ELF-1 (cell line): ENCODE measurements at places on chromosomes 7 and 10.

GRCh38 chr10:45581216-45581549, 91.4 kb downstream of the ZFAND4 start:
- no peak for DNase-seq

- no peak for DNase-seq
Measured at GRCh38 chr10:68428396-68429104, 21.5 kb upstream of the RUFY2 start.

GRCh38 chr10:73813333-73813732, 1.9 kb upstream of the NDST2 start:
- DNase-seq = no peak

DNA sequence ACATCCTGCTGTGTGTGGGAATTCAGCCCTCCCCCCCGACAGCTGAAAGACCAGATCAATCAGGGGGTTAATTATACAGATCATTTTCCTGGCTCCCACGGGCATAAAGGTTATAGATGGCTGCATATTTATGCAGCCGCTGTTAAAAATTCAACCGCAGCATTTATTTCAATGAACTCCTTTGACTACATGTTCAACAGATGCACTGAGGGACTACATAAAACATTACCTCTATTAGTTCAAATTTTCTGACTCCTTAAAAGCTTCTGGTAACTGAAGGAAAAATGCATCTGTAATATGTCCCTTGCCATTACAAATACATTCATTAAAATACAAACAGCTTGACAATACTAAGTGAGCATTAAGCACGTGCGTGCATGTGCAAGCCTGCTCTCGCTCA, 49.7 kb upstream of the YAE1 start:
- DNase-seq = no peak

GRCh38 chr10:78905015-78905956, 163.5 kb upstream of the ZMIZ1 start:
- peak; percentile 0 for DNase-seq

GRCh38 chr10:87551326-87551725, 46.6 kb downstream of the MINPP1 start:
- DNase-seq = no peak

DNA sequence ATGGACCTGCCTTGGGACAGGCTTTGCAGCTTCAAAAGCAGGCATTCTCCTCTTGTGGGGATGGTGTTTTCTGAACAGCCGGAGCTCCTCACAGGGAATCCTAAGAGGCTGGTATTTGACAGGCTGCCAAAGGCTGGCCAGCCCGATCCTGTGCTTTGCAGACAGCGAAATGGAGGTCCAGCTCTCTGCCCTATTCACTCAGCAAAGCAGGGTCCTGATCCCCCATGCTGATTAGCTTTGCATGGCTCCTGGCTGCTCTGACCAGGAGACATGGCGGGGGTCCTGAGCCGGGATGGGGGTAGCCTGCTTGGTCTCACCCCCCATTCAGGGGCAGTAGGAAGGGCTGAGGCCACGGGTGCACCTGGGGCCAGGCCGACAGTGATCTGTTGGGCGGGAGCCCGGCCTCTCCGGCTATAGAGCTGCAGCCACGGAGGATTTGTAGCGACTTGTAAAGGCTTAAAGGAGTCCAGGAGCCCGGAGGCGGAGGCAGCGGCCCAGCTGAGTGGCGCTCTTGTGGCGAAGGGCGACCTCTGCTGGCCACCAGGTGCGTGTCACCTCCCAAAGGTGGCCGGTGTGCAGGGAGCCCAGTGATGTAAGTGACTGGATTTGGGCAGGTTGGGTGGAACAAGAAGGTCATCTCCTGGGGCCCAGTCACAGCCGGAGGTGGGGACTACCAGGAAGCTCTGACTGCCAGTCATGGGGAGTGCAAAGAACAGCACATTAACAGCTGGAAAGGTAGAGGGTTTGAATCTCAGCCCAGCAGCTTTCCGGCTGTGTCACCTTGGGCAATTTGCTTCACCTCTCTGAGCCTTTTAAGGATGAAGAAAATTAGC, 126.5 kb downstream of the ZMIZ1 start:
- peak; percentile 97 for DNase-seq

DNA sequence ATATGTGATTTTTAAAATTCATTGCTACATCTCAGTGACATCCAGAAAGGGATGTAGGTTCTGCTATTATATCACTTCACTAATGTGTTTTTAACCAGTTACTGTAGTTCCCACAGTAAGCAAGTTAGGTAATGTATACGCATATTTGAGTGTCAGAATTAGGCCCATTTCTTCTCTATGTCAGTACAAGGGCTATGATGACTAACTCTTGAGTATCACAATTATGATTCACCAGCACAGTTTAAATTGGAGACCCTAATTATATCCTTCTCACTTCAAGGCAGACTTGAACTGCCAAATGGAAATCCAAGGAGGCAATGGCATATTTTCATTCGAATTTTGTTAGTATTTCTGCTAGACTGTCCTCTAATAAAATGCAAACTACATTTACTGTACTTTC, 23.6 kb downstream of the BZW2 start:
- DNase-seq = no peak

GRCh38 chr10:89653410-89653869, 8.4 kb upstream of the PANK1 start:
- DNase-seq = no peak

GRCh38 chr7:75599244-75599781, 107.2 kb downstream of the SPDYE5 start:
- peak; percentile 72 for DNase-seq

- DNase-seq = no peak
Measured at GRCh38 chr7:141974831-141975230, 1.3 kb upstream of the TAS2R38 start.

- DNase-seq = peak; percentile 72
Measured at GRCh38 chr7:37694208-37695094, 10.9 kb downstream of the GPR141 start.

GRCh38 chr10:96577069-96577468, 9.7 kb downstream of the TM9SF3 start:
- DNase-seq = no peak

DNA sequence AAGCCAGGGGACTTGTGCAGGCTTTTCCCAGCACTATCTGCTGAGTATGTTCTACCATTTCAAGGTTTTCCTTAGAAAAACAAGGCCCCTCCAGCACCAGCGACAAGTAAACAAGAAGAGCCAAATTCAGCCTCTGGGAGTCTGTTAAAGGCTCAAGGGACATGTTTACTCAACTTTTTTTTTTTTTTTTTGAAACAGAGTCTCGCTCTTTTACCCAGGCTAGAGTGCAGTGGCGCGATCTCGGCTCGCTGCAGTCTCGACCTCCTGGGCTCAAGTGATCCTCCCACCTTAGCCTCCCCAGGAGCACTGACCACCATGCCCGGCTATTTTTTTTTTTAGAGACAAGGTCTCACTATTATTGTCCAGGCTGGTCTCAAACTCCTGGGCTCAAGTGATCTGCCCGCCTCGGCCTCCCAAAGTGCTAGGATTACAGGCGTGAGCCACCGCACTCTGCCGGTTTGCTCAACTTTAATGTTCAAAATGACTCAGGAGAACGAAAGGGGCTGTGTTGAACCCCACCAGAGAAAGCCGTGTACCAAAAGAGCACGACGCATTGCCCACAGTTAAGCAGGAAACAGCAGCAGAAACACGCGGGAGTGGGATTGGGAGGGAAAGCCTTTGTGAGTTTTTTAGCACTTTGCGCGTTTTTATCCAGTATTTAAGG, 772 bp downstream of the PRDX3 start:
- no peak for DNase-seq

DNA sequence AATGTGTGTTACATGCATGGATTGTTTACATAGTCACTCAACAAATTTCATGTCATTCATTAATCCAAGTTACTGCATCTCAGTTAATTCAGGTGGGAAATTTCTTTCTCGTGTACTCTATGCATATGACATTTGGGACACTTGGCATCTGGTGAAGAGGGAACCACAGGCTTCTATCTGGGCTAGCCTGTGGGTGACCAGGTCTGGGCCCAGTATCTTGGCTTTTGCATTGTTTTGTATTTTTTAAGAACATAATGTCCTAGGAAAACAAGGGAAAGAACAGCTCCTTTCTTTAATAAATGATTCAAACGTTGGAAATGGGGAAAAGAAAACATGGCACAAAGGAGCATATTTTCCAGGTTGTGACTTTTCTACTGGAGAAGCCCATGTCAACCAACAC, 331.1 kb downstream of the WDR11 start:
- DNase-seq = no peak

GRCh38 chr7:127887631-127888030, 143.6 kb downstream of the LRRC4 start:
- DNase-seq = no peak

DNA sequence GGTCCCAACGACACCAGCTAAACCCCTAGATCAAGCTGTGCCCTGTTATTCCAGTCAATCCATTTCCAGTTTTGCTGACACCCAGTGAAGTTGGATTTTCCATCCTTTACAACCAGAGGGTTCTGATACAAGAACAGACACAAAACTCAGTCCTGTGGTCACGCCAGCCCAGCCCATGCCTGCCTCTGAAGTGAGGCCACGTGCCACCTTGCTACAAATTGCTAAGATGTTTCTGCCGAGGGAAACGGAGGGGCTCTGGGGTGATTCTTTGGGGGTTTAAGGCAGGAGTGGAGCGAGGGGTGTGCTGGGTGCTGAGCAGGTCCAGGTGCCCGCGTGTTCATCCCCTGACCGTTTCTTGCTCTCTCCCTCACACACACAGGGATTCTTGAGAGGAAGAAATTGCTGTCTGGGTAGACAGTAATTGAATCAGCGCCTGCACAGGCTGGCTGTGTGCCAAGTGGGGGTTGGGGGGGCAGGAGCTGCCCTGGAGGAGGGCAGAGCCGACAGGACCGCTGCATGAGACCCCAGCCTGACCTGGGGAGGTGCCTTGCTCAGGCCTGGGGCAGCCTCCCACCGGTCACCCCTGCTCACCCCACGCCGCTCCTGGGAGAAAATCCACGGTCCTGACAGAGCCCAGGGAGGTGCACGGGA, 38.1 kb downstream of the ADAP1 start:
- no peak for DNase-seq

DNA sequence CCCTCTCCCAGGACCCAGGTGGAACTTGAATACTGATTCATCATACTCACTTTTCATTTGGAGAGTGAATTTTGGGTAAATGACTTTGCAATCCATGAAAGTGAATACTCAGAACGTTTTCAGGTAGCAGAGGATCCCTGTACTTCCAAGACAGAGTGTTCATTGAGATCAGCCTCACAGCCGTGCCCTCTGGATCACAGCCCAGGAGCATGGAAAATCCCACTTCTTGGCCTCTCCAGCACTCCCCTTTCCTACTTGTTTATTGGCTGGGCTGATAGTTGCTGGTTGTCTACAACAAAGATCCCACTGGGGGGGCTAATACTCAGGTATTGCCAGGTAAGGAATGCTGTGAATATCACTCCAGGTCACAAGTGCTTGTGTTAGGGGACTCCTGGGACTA, 5.9 kb downstream of the GCK start:
- DNase-seq = no peak

DNA sequence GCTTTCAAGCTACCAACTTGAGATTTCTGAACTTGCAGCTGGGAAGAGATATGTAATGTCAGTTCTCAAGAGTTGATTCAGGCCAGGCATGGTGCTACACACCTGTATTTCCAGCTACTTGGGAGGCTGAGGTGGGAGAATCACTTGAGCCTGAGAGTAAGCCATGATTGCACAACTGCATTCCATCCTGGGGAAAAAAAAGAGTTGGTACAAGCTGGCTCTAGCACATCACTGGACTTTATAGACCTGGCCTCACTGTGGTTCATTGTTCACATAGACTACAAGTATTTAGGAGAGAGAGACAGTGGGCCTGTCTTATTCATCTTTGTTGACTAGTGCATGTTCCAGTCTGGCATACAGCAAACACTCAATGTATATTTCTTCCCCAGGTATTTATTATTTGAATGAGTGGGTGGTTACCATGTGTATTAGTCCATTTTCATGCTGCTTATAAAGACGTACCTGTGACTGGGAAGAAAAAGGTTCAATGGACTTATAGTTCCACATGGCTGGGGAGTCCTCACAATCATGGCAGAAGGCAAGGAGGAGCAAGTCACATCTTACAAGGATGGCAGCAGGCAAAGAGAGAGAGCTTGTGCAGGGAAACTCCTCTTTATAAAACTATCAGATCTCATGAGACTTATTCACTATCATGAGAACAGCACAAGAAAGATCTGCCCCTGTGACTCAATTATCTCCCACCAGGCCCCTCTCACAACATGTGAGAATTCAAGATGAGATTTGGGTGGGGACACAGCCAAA, 176.5 kb downstream of the PFKFB3 start:
- no peak for DNase-seq

DNA sequence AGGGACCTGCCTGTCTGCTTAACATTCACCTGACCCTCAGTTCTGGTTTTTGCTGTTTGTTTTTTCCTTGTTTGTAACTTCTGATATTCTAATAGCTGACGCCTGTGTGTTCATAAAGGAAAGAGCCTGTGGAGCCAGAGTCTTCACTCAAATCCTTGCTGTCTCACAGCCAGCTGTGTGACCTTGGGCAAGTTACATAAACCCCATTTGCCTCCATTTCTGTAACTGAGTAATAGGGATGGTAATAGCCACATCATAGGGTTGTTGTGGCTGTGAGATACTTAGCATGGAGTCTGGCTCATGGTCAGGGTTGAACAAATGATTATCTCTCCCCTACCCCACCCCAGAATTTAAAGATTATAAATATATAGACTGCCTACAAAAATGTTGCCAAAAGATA, 27.0 kb downstream of the WBP1L start:
- DNase-seq = no peak

- DNase-seq = peak; percentile 71
Measured at GRCh38 chr7:152989889-152990380, 230.4 kb downstream of the ACTR3B start.

GRCh38 chr7:1538544-1539180, 8.2 kb downstream of the MAFK start:
- no peak for DNase-seq

- no peak for DNase-seq
Measured at GRCh38 chr7:137642472-137642871, 204.3 kb downstream of the DGKI start.
